T-helper 22 cell (primary cell): ENCODE measurements at places on chromosomes 11 and 22.

DNA sequence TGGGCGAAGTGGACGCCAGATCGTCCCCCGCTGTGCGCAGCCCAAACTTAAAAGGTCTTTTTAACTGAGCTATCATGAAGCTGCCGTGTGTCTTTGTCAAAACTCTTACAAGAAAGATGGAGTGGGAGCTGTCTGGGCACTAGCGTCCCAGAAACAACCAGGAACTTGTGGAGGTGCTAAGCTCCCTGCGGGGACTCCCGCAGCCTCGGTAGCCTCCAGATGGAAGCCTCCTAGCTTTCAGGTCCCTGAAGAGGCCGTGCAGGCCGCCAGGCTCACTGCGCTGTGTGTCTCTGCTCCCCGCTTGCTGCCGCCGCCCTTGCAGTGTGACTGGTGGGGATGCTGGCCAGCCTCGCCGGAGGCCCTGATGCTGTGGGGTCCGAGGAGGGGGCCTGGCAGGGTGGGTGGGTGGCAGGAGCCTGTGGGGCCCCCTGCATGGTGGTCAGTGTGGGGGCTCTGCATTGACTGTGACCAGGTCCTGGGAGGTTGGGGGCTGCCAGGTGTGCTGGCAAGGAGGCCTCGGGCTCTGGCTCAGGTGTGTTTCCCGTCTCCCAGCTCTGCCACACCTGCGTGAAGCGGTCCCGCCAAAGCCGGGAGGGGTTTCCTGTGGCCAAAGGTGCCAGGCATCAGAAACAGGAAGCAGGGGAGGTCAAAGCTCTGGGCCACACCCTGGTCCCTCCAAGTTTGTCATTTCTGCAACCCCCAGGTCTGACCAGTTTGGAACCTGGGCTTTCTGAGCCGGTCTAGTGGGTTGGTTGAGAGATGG, 1.2 kb downstream of the TRABD start:
- DNase-seq: no peak

DNA sequence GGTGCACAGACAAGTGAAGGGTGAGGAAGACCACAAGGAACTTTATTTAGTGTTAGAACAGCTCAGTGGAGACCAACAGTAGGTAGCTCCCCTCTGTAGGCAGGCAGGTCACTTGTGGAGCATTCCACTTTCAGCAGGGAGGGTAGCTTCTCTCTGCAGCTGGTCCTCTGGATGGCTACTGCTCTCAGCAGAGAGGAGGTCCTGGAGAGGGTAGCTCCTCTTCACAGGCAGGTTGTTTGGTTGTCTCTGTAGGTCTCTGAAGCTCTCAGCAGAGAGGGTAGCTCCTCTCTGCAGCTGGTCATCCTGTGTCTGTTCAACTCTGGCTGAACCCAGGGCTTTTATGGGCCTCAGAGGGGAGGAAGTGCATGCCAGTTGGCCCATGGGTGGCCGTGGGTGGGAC, 6.5 kb upstream of the OOSP1 start:
- DNase-seq: no peak

DNA sequence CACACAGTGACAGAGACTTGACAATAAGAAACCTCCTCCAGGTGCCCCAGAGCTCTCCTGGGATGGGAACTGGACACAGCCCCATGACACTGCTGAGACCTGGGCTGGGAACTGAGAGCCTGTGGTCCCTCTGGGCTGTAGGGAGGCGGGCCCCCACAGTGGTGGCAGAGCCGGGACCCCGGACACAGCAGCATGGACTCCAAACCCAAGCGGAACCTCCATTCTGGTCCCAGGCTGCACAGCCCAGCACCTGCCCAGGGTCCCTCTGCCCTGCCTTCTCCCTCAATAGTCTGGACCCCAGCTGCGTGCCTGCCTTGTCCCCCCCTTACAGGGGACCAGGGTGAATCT, 8.4 kb upstream of the APOBEC3H start:
- DNase-seq: no peak

DNA sequence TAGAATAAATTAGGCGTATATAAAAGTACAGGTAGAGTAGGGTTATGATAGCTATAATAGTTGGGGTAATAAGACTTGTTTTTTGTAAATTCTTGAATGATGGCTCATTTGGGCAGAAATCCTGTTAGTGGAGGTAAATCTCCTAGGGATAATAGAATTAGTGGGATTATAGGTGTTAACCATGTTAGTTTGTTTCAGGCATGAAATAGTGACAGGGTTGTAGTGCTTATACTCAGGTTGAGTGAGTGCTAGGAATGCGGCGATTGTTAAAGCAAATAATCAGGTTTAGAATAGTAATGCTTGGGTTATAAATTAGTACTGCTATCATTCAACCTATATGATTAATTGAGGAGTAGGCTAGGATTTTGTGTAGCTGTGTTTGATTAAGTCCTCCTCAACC, 297.1 kb downstream of the DYNC2H1 start:
- DNase-seq: no peak

DNA sequence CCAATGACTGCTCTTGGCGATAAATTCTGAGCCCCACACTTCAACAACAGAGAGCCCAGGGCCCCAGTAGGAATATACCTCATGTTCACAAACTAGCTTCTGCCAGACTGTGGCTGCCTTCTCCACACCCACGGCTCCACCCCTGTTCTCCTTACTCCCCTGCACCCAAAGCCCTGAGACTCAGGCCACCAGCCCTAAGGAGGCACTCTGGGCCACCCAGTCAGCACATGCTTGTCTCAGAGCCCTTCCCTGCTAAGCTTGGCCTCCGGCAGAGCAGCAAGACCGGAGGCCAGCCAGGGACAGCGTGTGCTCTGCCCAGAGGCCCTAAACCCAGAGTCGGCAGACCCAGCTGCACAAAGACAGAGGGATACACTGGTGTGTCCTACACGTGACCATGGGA, 27.9 kb downstream of the SPATA19 start:
- DNase-seq: no peak

GRCh38 chr11:128236506-128237498, 350.6 kb downstream of the ETS1 start:
- no peak for DNase-seq

- DNase-seq: peak; percentile 59
Measured at GRCh38 chr11:67504950-67505581, at the start of gene PITPNM1. TSS of gene PITPNM1 (minus strand) at chr11:67505363. CDS start at chr11:67504180, 1,183 bp downstream.

DNA sequence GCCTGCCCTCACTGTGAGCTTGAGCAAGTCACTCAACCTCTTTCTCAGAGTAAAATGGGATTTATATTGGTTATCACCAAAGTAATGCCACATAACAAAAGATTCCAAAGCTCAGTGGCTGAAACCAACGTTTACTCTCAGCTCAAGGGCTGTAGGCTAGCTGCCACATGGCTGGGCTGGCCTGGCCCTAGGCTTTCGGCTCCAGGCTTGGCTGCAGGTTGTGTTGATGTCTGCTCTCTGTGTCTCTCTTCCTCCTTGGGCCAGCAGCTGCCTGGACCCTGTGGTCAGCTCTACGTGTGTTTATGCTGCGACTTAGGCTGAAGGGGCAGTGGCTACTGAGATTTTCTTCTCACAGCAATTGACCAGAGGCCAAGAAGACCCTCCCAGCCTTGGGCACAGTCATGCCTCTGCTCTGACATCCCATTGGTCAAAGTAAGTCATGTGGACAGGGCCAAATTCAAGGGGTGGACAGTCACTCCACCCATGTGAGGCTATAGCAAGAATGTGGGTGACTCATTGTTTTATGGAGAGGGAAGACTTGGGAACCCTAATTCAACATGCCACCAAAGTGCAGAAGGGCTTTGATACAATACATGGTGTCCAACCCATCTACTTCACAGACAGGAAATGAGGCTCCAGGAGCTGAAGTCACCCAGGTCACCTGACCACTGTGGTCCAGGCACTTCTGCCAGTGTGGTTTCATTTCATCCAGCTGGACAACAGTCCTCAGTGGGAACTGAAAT, 90.6 kb downstream of the TSPAN18 start:
- no peak for DNase-seq

DNA sequence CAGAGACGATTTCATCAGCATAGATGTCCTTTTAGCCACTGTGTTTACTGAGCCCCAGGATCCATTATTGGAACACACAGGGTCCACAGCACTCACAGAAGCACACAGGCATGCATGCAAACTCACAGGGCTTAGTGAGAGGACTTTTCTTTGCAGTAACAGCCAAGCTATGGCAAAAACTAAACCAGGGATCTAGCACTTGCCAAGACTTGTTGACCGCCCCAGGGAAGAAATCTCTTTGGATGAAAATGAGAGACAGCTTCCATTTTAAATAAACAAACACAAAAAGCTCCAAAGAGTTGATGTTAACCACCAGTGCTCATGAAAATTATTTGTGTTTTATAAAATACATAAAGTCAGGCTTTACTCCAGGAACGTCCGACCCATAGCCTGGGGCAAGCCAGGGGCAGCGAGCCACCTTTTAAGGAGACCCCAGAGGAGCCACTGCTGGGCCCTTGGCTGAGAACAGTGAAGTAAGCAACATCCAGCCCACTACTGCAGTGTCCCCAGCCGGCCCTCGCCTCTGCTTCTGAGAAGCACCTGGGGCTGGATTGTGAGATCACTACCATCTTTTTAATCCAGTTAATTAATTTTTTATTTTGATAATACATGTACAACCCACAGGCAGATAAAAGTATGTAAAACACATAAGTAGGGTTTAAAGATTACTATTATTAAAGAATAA, 22.0 kb upstream of the TFIP11 start:
- no peak for DNase-seq

DNA sequence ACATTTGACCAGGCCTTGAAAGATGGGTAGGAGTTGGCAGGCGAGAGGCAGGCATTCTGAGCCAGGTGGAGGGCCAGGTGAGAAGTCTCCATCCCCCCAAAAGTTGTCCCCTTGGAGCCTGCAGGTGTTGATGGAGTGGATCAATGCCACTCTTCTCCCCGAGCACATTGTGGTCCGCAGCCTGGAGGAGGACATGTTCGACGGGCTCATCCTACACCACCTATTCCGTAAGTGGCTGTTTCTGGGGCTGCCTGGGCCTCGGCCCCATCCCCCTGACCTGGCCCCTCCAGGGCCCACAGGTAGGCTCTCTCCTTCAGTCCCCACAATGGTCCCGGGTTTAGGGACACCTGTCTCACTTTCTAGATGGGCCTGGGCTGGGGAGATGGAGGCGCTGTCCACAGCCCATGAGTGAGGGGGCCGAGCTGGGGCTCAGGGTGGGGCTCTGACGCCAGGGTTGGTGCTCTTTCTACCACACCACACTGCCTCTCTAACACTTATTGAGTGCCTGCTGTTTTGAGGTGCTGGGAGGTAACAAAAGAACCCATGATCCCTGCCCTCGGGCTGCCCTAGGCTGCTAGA, 7.0 kb downstream of the PARVG start:
- DNase-seq: no peak

DNA sequence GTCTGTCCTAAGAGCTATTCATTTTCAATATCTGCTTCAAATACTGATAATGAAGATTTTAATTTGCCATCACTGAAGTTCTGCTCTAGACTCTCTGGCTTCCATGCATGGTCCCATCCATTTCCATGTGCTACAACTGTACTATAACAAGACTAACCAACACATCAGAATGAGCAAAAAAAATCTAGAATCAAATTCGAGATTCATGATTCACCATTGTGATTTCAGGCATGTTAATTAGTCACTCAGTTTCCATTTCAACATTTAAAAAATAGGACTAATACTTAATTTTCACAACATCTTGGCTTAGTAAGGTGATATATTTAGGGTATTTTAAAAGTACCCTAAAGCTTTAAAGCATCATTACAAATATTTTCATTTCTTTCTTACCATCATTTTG, 22.8 kb downstream of the PICALM start:
- DNase-seq: no peak

DNA sequence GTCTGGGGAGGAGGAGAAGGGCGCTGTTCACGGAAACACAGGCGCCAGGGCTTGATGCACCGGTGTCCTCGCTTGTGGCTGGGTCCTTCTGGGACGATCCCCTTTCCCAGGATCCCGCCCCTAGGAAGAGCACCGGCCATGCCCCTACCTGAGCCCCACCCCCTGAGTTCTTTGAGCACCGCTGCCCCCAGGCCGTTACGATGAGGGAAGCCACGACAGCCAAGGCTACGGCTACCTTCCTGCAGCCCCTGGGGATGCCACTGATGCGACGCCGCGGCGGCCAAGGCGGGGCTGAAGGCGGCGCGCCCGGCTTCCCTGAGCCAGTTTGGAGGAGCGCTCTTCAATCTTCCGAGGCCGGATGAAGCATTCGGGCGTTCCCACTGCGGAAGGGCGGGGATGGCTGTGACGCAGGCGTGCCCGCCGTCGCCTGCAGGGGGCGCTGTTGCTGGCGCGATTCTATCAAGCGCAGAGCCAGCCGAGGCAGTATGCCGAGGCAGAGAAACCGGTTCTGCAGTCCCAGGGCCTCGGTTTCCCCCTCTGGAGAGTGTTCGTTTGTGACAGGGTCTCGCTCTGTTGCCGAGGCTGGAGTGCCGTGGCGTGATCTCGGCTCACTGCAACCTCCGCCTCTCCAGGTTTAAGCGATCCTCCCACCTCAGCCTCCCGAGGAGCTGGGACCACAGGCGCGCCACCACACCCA, 9.7 kb upstream of the NEFH start:
- DNase-seq: peak; percentile 38

GRCh38 chr22:27240298-27241075, 561.1 kb downstream of the MN1 start:
- DNase-seq: no peak

DNA sequence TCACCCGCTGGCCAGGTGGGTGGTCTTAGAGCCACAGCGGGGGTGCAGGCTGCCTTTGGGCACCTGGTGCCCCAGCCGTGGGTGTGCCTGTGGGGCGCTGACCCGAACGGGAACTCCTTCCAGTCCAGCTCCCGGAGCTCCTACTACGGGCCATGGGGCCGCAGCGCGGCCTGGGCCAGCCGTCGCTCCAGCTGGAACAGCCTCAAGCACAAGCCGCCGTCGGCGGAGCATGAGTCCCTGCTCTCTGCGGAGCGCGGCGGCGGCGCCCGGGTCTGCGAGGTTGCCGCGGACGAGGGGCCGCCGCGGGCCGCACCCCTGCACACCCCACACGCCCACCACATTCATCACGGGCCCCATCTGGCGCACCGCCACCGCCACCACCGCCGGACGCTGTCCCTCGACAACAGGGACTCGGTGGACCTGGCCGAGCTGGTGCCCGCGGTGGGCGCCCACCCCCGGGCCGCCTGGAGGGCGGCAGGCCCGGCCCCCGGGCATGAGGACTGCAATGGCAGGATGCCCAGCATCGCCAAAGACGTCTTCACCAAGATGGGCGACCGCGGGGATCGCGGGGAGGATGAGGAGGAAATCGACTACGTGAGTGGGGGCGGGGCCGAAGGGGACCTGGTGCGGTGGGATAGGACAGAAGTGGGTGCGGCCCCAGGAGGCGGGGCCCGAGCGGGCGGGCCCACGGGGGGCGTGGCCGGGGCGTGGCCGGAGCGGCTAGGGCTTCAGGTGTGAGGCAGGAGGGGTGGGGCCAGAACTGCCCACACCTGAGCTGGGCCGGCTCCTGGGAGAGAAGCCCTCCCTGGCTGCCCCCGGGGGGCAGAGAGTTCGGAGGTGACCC, 91.5 kb downstream of the CACNA1I start:
- peak; percentile 74 for DNase-seq

DNA sequence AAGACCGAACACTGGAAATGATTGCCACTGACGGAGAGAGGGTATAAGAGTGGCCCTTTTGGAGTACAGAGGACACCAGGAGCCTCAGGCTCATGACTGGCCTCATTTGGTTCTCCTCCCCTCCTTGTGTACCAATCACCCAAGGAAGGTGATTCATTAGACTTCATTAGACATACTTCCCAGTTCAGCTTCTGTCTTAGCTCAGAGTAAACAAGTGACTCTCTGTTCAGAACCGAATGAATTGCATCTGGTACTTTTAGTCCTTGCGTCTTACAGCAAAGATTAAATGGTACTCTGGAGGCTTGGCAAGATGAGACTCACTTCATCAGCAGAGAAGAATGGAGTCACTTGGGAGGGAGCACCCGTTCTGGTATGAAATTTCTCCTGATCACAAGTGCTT, 75.2 kb downstream of the ZNRF3 start:
- DNase-seq: no peak
